ENCODE measurements at places on chromosomes 7 and 10.

DNA sequence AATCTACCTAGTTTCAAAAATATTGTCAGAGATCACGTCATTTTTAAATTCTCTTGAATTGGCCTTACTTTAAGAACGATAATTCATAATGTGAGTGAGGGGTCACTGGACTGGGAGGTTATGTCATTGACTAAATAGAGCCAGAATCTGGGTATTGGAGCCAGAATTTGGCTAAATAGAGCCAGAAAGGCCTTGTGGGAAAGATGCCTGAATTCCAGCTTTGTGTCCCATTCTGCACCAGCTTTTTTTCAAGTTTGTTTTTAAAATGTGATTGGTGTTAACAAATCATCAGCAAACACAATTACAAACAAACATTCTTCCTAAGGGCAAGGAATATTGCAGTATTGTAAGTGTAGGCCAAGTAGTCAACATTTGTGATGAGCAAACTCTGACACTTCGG is 233.2 kb upstream of the PRKCQ start:
- DNase-seq: no peak

DNA sequence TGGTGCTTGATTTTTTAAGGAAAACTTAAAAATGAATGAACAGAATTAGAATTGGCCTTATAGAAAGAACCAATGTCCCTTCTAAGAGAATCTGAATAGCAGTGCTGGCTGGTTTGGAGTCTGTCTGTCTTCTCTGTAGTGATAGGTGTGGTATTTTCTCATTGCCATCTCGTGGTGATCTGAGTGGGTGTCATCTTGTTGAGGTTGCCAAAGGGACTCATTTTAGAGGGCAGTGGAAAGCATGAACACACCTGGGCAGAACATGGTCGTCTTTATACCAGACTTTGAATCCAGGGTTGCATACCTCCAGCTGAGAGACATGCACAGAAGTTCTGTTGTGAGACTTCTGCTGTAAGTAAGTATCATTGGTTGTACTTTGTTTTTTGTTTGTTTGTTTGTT is 15.8 kb downstream of the CUL1 start:
- no peak for DNase-seq

DNA sequence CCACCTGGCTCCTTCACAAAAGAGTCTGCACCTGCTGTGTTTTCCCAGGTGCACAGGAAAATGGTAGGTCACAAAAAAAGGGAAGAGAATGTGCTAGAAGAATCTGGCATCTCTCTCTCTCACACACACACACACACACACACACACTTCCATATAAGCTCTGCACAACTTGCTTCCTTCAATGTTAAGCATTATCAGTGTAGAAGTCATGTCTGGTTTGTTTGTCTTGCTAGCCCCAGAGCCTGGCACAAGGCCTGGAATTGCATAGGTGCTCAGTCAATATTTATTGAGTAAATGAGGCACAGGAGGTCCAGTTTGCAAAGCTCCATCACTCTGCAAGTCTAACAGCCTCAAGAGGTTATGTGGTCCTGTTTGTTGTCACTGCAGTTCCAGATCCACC is 867.3 kb upstream of the AUTS2 start:
- no peak for DNase-seq

- DNase-seq: no peak
Measured at GRCh38 chr7:1494447-1494846, 9.7 kb downstream of the INTS1 start.

- no peak for DNase-seq
Measured at GRCh38 chr7:91020636-91021385, 243.4 kb upstream of the FZD1 start.

GRCh38 chr7:21125297-21125696 is 302.6 kb upstream of the SP4 start:
- no peak for DNase-seq

Data from right renal pelvis (tissue), 4 donors.